ENCODE measurements at places on chromosomes 11 and 22.

GRCh38 chr11:65084598-65085375 is 765 bp downstream of the ZFPL1 start:
- DNase-seq = no peak

- no peak for DNase-seq
These were observed 41.6 kb downstream of the WEE1 start for GRCh38 chr11:9615031-9615451.

- no peak for DNase-seq
These were observed 158.7 kb downstream of the ST3GAL4 start for GRCh38 chr11:126514061-126514693.

GRCh38 chr11:113998574-113998973 is 23.7 kb downstream of the HTR3A start:
- DNase-seq = no peak

DNA sequence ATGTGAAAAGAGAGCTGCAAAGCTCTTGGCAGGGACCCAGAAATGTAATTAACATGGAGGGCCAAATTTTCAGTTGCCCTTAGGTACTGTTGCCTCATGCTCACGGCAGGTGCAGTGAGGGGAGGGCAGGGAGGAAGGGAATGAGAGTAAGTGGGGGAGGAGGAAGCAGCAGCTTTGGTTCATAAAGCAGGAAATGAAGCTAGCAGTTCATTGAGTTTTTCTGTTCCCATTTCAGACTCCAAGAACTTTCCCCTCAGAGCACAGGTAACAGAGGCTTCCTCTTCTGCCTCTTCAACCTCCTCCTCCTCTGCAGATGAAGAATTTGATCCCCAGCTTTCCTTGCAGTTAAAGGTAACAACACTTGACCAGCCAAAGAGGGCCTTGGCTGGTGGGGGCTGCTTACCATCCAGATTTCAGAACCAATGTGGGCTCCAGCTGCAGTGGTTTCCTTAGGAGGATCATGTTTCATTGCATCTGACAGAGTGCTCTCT is 57.9 kb upstream of the PARVA start:
- no peak for DNase-seq

GRCh38 chr22:40180403-40180802 is 2.7 kb downstream of the TNRC6B start:
- no peak for DNase-seq

GRCh38 chr22:37260901-37261336 is 16.9 kb upstream of the RAC2 start:
- peak; percentile 64 for DNase-seq

GRCh38 chr11:68332186-68332585 is 19.8 kb downstream of the LRP5 start:
- DNase-seq = no peak

DNA sequence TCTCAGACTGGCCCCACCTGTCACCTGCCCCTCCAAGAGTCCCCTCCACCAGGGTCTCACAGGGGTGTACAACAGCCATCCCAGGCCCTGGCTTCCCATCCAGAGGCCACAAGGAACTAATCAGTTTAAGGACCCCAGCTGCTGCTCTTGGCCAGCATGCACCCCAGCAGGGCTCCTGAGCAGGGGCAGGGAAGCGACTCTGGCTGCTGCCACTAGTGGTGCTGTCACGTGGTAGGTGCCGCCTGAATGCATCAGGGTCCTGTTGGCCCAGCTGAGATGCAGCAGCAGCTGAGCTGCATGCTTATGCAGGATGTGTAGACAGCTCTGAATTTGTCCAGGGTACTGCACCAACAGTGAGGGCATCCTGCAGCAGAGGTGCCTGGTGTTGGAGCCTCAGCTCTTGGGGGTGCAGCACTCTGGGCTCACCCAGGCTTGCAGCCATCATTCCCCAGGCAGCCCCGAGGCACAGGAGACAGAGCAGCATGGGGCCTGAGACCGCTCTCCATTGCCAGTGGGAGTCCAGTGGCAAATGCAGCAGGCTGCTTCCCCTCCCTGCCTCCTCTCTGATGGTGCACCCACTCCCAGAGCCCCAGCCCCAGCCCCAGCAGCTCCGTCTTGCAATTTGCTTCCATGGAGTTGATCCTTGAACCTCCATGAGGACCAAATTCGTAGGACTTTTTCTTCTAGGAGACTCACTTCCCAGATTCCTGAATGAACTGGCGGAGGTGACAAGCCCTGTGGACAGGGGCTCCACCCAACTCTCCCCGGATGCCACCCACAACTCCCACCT is 98.7 kb downstream of the MPPED1 start:
- no peak for DNase-seq

DNA sequence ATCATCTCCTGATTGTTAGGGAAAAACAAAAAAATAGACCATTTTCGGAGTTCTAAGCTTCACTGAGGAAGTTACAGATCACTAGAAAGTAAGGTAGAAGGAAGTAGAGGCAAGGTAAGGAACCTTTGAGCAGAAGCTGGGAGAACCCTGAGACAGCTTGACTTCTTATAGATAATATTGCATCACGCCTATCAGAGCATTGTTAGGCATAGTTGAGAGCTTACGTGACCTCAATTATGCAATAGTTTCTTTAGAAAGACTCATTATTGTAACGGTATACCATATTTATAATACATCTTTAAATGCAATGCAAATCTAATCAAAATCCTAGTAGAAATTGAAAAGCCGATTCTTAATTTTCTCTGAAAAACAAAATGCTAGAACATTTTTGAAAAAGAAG is 4.9 kb downstream of the TBRG1 start:
- no peak for DNase-seq

DNA sequence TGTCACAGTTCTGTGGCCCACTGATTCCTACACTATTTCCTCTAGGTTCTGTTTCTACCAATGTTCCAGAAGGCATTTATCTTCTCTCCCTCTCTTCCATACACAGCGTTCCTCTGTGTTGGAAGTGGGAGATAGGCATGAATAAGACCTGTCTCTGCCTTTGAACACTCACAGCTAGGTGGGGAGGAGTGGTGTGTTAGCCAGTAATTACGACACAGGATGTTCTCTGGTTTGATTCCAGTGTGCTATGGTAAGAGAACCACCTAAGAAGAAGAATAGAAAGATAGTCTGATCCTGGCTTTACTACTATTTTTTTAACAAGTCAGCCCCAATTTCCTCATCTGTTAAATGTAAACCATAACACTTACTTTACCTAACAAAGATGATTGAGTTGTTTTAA is 200.2 kb upstream of the MTMR2 start:
- no peak for DNase-seq

GRCh38 chr11:66158156-66158555 is 88.1 kb downstream of the PACS1 start:
- DNase-seq = no peak

DNA sequence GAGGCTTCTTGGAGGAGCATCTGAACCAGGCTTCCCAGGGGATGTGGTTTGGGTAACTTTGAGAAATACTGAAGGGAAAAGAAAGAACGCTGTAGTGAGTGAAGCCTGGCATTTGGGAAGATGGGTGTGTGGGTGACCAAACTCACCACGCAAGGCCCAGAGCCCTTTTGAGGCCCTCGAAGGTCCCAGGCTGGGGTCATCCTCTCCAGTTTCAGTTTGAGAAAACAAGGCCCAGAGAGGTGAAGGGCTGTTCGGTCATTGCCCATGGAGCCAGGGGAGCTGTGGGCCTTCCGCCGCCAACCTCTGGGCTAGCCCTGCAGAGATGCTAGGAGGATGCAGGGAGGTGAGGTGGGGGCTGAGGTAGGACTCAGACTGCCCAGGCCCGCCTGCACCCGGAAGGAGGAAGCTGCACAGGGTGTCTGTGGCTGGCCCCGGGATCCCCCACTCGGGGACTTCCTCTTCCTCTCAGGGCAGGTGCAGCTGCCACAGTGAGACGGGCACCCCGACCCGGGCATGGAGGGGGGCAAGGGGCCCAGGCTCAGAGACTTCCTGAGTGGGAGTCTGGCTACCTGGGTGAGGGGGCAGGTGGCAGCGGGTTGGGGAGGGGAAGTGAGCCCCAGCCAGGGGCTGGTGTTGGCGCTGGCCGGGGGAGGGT is at the start of gene CCDC88B:
TSS of gene CCDC88B (plus strand) at position 451 of the 655 bp plus-strand sequence. CDS start at position 514, 63 bp downstream.
- DNase-seq = peak; percentile 78

DNA sequence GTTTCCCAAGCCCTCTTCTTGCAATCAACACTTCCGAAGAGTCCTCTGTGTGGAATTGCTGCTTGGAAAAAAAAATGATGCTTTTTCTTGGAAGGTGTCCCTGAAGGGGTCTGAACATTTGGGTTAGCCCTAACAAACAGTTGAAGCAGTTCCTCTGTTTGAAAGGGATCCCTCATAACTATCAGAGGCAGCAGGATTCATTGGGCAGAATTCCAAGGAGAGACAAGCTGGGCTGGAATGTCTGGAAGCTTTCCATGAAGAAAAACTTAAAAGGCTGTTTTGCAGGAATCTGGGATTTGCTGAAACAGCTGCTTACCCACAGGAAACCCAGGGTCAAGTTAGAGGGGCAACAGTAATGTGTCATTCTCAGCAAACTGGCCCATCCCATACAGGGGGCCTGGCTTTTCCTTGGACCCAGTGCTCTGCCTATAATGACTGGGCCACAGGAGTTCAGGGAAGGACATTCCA is 3.1 kb downstream of the CSNK2A3 start:
- DNase-seq = no peak

DNA sequence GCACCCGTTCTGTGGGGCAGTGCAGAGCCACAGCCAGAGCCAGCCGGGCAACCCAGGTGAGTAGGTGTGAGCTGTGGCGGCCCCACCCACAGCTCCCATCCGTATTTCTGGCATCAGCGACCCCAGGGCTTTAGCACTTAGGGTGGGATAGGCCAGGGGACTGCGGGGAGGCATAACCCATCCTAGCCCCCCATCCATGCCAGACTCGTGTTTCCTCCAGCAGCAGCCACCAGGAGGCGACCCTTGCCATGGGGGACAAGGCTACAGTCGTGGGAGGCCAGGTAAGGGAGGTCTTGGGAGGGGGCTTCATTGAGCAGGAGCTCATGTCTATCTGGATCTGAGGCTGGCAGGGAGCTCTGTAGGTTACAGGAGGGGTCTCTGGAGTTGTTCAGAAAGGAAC is 873 bp downstream of the OTOG start:
- no peak for DNase-seq

DNA sequence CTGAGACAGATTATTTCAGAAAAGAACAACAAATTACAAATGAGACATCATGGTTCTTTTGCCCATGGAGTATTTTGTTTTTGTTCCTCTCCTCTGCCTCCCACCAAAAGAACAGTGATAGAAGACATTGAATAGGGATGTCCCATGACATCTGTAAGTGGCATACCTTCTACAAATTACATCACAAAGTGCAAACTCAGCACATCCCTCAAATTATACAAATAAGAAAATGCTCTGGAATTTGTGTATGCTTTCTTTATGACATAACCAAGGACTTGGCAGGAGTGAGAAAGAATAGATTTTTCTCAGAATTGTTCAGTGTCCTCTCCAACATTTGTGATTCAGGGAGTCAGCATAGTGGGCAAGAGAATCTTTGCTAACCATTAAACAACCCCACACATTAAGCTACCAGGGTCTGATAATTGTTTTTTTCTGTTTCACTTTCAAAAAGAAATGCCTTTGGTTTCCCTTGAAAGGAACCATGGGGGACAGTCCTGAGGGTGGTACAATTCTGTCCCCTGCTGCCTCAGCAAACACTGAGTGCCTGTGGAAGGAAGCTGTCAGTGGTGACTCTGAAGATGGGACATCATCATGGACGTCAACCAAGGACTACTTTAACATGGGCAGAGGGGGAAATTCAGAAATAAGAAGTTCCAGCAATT is 430.3 kb downstream of the AASDHPPT start:
- DNase-seq = no peak

GRCh38 chr11:656426-656825 is 19.4 kb downstream of the DRD4 start:
- DNase-seq = no peak

- no peak for DNase-seq
These were observed 16.8 kb downstream of the RCN1 start for GRCh38 chr11:32107647-32108046.

DNA sequence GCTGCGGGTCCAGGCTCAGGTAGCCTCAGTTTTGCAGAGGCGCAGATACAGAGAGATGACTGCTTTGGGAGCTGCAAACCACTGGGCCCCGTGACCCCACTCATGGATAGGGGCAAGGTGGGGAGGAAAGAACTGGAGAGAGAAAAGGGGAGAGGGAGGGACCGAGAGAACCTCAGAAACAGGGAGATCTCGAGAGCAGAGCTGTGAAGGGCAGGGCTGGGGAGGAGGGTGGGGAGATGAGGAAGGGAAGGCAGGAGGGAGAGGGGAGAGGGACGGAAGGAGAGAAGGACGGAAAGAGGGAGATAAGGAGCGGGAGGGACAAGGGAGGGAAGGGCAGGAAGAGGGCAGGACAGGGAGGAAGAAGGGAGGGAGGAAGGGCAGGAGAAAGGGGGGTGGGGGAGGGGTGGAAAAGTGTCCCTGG is 46.3 kb downstream of the IGLL1 start:
- DNase-seq = no peak

DNA sequence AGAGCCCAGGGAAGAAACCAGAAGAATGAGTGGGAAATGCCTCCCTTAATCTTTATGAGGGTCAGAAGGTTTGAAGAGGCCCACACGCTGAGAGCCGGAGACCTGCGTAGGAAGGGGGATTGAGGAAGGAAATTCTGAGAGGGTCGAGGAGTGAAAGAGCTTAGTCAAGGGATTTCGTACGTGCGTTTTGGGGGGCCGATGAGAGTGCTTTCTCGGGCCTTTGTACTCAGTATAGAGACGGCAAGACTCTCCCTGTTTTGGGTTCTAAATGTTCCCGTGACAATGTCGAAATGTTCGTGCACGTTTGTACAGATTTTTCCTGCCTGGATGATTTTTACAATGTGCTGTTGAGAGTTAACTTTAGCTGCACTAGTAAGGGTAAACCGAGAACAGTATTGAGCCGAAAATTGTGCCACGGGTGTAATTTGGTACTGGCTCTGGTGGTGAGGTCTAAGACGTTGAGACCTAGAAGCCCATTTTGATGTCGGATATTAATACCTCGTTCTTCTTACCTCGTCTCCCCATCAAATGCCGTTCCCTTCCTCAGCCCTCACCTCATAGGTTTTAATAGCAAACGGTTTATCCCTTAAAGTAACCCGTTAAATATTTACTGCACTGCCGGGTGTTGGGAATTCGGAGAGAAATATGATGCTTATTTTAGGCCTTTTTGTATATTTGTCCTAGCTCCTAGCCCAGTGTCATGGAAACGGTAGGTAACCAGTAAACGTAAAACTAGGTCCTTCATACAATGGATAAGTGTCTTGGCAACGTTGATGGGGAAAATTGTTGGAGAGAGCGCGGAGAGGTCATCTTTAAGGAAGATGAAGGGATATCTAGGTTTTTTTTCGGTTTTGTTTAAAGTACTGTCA is 734 bp downstream of the C11orf58 start:
- no peak for DNase-seq

- peak; percentile 51 for DNase-seq
These were observed 1.1 kb upstream of the DDX6 start for GRCh38 chr11:118791961-118792569.

GRCh38 chr22:19086896-19087295 is 35.3 kb downstream of the DGCR2 start:
- no peak for DNase-seq

DNA sequence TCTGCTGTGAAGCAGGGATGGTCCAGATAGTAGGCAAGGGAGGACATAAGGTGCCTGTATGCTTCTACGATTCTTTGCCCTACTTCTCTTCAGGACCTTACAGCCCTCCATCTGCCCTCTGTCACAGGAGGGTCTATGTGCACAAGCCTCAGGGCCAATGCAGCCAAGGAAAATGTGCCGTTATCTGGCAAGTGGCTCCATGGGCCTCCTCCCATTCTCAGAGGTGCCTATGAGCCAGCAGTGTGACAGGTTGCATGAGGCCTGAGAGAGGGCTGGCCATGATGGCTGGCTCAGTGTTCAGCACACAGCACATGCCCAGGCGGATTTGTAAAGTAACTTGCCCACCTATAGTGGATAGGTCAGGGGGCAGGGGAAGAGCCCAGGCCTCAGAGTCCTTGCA is 51.3 kb upstream of the SUSD2 start:
- no peak for DNase-seq

GRCh38 chr11:93073026-93073425 is 103.6 kb downstream of the MTNR1B start:
- no peak for DNase-seq
